ENCODE measurements at places on chromosomes 13 and 19. TPM values are rescaled to one million over a fixed set of nuclear protein-coding genes. Genes with fewer than 3 reads are reported as not detected.
A peak's percentile ranks its signal among the peaks of the same experiment; 100 is the strongest.

DNA sequence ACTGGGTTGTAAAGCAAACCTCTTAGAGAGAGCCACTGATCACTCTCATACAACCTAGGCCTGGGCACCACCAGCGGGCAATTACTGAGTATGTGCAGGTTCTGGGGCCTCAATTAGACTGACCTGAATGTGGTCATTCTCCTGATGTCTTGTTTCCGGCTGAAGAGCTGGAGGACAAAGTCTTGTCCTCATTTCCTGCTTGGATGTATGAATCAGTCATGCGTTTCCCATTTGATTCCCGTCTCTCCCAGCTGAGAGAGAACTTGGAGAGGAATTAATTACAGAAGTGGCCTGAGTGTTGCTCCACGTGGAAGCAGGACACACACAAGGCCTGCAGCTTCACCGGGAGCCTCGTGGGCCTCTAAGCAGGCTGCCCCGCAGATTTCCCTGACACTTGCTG lies 799.3 kb upstream of the ARGLU1 start:
- no peak overlapping the region for H3K4me3 ChIP-seq
- DNase-seq: no peak
- no peaks in the 10 kb centered on the region for H3K4me1 ChIP-seq
- H3K36me3 ChIP-seq: no peaks in the 10 kb centered on the region
- no peak overlapping the region for H3K27ac ChIP-seq
- H3K27me3 ChIP-seq: no peaks in the 10 kb centered on the region

NCAN gene
- total RNA-seq: not detected

DNA sequence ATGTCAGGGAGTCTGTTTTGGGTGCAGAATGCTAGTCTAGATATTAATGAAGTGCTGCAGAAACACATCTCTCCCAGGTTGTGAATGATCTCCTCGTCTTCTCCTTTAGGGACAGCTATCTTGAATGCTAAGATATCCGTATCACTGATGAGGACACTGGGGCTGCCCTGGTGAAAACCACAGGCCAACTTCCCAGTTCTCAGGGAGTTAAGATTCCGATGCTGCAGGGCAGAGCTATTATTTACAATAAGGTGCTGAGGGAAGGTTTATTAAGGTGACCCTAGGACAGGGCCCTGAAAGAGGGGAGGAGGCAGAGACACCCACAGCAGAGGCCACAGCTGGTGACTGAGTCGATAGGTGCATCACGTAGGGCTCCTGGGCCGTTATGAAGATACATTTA lies 66.1 kb downstream of the TNFRSF19 start:
- DNase-seq: no peak
- H3K36me3 ChIP-seq: no peaks in the 10 kb centered on the region
- H3K4me1 ChIP-seq: no peaks in the 10 kb centered on the region

CGB1 gene
- total RNA-seq: not detected

CCL25 gene
- not detected for total RNA-seq

- H3K4me3 ChIP-seq: no peak overlapping the region
- DNase-seq: no peak
- no peak overlapping the region for H3K27ac ChIP-seq
- H3K36me3 ChIP-seq: no peaks in the 10 kb centered on the region
- no peaks in the 10 kb centered on the region for H3K4me1 ChIP-seq
These were observed 77.4 kb downstream of the PDS5B start for GRCh38 chr13:32663660-32664059.

DNA sequence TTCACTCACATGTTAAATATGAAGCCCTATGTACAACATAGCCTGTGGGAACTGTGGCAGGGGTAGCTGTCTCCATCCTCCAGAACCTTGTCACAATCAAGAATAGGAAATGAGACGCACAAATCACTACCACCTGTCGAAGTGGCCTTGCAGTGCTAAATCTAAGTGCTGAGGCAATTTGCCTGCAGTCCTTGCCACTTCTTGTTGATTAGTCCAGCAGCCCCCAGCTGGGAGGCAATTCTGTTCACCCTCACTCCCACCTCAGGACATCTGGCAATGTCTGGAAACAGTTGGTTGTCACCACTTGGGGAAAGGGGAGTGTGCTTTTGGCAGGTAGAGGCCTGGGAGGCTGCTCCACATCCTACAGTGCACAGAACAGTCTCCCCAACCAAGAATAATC lies 10.7 kb downstream of the RFX2 start:
- H3K4me1 ChIP-seq: peaks cover 21% of the 10 kb centered on the region
- peak overlapping the region; percentile 72 for H3K27ac ChIP-seq
- DNase-seq: no peak
- no peak overlapping the region for H3K4me3 ChIP-seq
- no peaks in the 10 kb centered on the region for H3K27me3 ChIP-seq

- no peak overlapping the region for H3K4me3 ChIP-seq
- DNase-seq: no peak
- H3K36me3 ChIP-seq: no peaks in the 10 kb centered on the region
- H3K27ac ChIP-seq: no peak overlapping the region
These were observed 4.1 kb downstream of the ATP11A start for GRCh38 chr13:112693831-112694497.

GRCh38 chr19:41691268-41691970 lies 3.3 kb upstream of the CEACAM7 start:
- no peaks in the 10 kb centered on the region for H3K27me3 ChIP-seq
- H3K4me3 ChIP-seq: no peak overlapping the region
- H3K4me1 ChIP-seq: no peaks in the 10 kb centered on the region

- no peak overlapping the region for H3K27ac ChIP-seq
- no peaks in the 10 kb centered on the region for H3K36me3 ChIP-seq
- no peak overlapping the region for H3K4me3 ChIP-seq
- H3K27me3 ChIP-seq: no peaks in the 10 kb centered on the region
These were observed 17.4 kb downstream of the KLK2 start for GRCh38 chr19:50890422-50891252.

All from uterus (tissue), 4 donors.